ENCODE measurements at places on chromosomes 5 and 9. TPM values are rescaled to one million over a fixed set of nuclear protein-coding genes. Genes with fewer than 3 reads are reported as not detected.

DNA sequence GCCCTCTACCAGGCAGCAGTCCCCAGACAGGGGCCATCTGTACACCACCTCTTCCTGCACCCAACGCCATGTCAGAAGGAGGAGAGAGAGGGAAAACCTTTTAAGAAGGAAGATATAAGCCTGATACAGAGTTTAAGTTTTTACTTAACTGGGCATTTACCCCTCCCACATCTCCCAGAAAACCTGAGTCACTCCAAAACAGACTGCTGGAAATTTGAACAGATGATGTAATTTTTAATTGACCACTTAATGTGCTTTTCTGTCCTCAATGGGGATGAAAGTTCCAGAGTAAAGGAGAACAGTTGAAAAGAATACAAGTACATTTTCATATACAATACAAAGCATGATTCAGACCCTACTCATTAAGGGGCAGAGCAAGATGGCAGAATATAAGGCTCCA lies 63.9 kb downstream of the TTC39B start:
- no peak for DNase-seq

GRCh38 chr9:98925956-98926355 lies 17.8 kb upstream of the COL15A1 start:
- DNase-seq, result no peak

DNA sequence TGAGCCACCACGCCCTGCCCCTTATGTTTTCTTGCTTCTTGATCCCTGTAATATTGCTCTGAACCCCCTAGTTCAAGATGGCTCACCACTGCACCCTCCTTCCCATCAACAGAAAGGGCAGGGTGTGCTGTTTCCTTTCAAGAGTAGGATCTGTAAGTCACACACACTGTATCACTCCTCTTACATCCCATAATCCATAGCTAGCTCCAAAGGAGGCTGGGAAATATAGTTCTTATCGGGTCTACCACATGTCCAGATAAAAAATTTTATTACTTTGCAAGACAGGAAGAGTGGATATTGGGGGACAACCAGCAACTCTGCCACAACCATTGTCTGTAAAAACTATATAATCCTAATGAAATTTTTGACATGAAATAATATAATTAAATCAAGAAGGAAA lies 79.6 kb downstream of the C9orf50 start:
- no peak for DNase-seq

- no peak for DNase-seq
Measured at GRCh38 chr5:116632890-116633289, 58.3 kb upstream of the SEMA6A start.

DNA sequence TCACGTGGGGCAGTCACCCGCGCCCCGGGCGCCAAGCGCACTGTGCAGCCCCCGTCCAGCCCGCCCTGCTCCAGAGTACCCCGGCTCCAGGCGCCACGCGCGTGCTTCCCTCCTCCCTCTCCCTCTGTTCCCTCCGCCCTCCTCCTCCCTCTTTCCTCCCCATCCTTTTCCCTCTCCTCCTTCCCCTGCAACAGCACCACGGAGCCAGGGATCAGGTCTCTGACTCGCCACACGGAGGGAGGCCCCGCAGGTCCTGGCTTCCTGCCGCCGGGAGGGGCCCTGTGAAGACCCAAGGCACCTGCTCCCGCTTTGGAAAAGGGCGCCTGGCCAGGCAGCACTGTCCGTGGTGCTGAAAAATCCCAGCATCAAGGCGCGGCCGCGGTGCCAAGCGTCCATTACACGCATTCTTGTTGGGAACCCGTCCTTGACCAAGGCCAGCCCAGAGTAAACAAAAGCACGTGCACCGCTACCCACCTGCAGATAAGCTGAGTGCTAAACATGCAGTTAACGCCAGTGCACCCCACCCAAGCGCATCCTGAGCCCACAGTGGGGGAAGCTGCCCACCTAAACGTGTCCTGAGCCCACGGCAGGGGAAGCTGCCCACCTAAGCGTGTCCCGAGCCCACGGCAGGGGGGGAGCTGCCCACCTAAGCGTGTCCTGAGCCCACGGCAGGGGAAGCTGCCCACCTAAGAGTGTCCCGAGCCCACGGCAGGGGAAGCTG lies 21.7 kb downstream of the SLC6A18 start:
- DNase-seq, result no peak

GFI1B gene
- not detected for total RNA-seq

DAPK1 gene
- 23.5 TPM for total RNA-seq
